ENCODE measurements at places on chromosomes 5 and 9.

DNA sequence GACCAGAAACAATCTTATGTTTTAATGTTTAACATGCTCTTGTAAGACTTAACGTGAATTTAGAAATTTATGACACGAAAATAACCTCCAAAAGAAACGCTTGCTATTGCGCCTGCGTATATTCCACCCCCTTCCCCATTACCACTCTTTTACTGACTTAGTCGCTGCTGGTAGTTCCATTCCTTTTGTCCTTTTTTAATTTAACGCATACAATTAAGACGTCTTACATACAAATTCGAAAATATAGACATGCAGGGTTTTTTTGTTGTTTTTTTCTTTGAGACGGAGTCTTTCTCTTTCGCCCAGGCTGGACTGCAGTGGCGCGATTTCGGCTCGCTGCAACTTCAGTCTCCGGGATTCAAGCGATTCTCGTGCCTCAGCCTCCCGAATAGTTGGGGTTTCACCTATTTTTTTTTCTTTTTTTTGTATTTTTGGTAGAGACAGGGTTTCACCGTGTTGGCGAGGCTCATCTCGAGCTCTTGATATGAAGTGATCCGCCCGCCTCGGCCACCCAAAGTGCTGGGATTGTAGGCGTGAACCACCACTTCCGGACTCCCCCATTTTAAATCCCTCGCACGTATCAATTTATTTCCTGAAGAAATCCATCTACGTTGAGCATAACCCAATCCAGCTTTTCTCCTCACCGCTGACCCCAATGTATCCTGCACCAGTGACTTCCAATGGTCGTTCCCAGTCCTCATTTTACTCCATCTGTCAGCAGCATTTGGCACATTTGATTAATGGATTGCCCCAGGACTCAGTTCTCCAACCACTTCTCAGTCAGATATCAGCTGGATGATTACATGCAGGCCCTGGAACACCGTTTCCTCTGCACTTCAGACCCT is 684 bp upstream of the MED7 start:
- DNase-seq, result peak; percentile 54
- H3K4me3 ChIP-seq, result peak overlapping the region; percentile 98
- peaks cover 32% of the 10 kb centered on the region for H3K4me1 ChIP-seq
- H3K27me3 ChIP-seq, result no peaks in the 10 kb centered on the region
- peaks cover 39% of the 10 kb centered on the region for H3K36me3 ChIP-seq

DNA sequence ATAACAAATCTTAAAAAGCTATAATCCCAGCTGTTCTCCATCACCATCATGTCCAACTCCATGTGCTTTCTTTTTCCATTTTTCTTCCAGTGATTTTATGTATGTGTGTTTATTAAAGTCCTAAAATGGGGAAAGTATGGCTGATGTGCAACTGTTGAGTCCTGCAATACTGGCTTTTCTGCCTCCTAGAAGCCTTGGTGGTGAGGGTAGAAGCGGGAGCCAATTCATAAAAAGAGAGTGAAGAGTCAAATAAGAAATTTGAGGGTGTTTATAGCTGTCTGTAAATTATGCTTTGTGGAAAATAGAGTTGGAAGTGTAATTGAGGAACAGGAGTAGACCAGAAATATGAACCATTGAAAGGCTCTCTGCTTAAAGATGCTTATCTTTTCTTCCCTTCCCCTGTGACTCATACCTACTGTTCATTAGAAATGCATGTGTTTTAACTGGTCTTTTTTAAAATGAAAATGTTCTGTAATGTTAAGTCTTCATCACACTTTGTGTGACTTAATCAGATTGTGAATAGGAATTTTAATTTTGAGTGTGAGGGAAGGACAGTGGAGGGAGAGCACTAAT is 80.1 kb downstream of the ZCCHC7 start:
- no peak for DNase-seq
- H3K36me3 ChIP-seq, result peaks cover 63% of the 10 kb centered on the region

- no peak for DNase-seq
- H3K4me3 ChIP-seq, result peak overlapping the region; percentile 99
- H3K36me3 ChIP-seq, result peaks cover 72% of the 10 kb centered on the region
- no peaks in the 10 kb centered on the region for H3K27me3 ChIP-seq
These were observed 1.5 kb downstream of the TNFAIP8 start for GRCh38 chr5:119357270-119357669.

DNA sequence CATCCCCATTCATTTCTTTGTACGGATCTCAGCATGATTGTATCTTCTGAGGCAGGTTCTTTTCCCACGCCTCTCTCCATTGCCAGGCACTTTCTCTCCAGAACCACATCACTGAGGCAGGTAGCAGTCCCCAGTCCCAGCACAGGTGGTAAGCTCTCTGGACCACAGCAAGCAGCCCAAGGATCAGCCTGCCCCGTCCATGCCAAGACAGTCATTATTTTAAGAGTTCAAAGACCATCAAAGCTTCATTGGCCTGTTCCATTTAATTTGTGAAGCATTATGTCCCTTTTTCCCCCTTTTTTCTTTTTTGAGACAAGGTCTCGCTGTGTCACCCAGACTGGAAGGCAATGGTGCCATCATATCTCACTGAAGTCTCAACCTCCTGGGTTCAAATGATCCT is 171.7 kb downstream of the AUH start:
- H3K27ac ChIP-seq, result no peak overlapping the region
- DNase-seq, result no peak
- peaks cover 14% of the 10 kb centered on the region for H3K36me3 ChIP-seq

GRCh38 chr5:2991884-2992283 is 240.4 kb upstream of the IRX2 start:
- no peaks in the 10 kb centered on the region for H3K27me3 ChIP-seq
- DNase-seq, result no peak
- H3K4me3 ChIP-seq, result no peak overlapping the region
- no peak overlapping the region for H3K27ac ChIP-seq
- no peaks in the 10 kb centered on the region for H3K36me3 ChIP-seq

DNA sequence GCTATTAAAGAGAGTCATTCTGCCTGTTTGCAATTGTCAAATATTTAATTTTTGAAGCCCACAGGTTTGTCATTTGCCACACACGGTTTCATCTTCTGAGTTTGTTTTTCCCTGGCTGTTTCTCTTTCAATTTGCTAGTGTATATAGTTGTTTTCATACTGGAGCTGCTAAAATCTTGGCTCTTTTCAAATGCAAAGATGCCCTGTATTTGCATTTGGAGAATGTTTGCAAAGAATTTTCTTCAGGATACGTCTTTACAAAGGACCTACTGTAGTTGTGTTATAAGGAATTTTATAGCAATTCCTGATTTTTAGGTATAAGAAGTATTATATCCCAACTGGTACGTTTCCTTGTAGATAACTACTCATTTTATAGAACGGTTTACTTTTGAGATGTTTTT is 48.0 kb downstream of the IZUMO3 start:
- DNase-seq, result no peak
- no peaks in the 10 kb centered on the region for H3K27me3 ChIP-seq
- no peak overlapping the region for H3K4me3 ChIP-seq
- H3K27ac ChIP-seq, result no peak overlapping the region
- H3K36me3 ChIP-seq, result no peaks in the 10 kb centered on the region

DNA sequence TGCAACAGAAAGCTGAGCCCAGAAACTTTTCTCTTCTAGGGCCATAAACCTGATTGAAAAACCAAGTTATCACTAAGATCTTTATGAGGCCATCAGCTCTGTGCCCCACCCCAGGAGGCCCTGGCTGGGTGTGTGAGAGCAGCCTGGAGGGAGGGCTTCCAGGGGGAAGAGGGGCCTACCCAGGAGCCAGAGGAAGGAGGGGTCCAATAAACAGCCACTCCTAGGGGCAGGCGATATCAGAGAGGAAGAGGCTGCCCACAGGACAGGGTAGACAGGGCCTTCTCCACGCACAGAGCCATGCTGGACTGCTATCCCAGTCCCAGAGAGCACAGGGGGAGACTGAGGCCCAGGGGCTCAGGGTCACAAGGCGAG is 4.5 kb upstream of the CDX1 start:
- no peak overlapping the region for H3K27ac ChIP-seq
- no peak overlapping the region for H3K4me3 ChIP-seq
- no peak for DNase-seq
- peaks cover 17% of the 10 kb centered on the region for H3K27me3 ChIP-seq
- no peaks in the 10 kb centered on the region for H3K4me1 ChIP-seq

- peaks cover 6% of the 10 kb centered on the region for H3K4me1 ChIP-seq
- peak overlapping the region; percentile 47 for H3K27ac ChIP-seq
- H3K4me3 ChIP-seq, result no peak overlapping the region
- no peak for DNase-seq
- no peaks in the 10 kb centered on the region for H3K27me3 ChIP-seq
These were observed 39.9 kb downstream of the MVB12B start for GRCh38 chr9:126366366-126367011.

DNA sequence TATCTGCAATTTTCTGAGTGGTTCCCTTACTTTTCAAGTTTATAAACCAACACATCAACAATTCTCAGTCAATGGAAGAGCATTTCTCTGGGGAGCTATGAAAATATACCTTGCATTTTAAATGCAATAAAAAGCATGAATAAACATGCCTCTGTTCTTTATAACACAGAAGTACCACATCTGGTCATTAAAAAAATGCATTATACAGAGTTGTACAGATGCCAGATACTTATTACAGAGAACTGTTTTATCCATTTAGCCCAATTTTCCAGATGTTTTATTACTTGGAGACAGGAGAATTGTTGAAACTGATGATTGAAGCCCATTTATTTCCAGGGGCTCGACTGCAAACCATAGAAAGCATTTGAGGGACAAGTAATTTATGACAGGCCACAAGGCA is 19.2 kb upstream of the HEXB start:
- H3K27me3 ChIP-seq, result peaks cover 14% of the 10 kb centered on the region
- no peaks in the 10 kb centered on the region for H3K4me1 ChIP-seq
- no peak for DNase-seq
- H3K36me3 ChIP-seq, result peaks cover 1% of the 10 kb centered on the region

GRCh38 chr9:93525476-93525875 is 50.9 kb upstream of the PHF2 start:
- H3K36me3 ChIP-seq, result peaks cover 13% of the 10 kb centered on the region
- no peaks in the 10 kb centered on the region for H3K27me3 ChIP-seq
- no peak for DNase-seq
- H3K27ac ChIP-seq, result no peak overlapping the region

- no peak overlapping the region for H3K4me3 ChIP-seq
- H3K36me3 ChIP-seq, result no peaks in the 10 kb centered on the region
- H3K27me3 ChIP-seq, result no peaks in the 10 kb centered on the region
These were observed 10.1 kb upstream of the IL6ST start for GRCh38 chr5:56004874-56005273.

DNA sequence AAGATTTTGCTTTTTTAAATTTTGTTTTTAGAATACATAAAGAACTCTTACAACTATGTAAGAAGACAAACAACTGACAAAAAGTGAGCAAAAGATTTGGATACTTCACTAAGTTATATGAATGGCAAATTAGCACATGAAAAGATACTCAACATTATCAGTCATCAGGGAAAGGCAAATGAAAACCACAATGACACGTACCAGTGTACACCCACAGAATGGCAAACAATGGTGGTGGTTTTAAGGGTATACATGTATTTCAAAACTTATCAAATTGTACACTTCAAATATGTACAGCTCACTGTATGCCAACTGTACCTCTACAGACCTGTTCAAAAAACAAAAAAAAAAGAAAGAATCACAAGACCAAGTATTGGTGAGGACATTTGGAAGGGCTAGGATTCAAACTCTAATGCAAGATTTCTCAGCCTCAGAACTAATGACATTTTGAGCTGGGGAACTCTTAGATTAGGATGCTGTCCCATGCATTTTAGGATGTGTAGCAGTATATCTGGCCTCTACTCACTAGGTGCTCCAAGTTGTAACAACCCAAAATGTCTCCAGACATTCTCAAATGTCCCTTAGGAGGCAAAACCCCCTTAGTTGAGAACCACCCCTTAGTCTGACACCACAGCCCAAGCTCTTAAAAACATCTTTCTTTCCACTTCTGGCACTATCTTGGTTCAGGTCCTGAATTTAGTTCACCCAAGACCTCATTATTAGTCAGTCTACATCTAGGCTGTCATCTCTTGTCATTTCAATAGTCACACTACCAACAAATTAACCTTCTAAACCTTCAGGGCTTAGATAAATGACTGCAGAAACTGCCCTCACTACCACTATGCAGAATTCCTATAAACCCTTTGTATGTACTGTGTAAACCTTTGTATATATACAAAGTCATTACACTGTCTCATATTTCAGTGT is 9.7 kb downstream of the SCAI start:
- no peaks in the 10 kb centered on the region for H3K27me3 ChIP-seq
- H3K4me3 ChIP-seq, result no peak overlapping the region
- H3K36me3 ChIP-seq, result peaks cover 11% of the 10 kb centered on the region

DNA sequence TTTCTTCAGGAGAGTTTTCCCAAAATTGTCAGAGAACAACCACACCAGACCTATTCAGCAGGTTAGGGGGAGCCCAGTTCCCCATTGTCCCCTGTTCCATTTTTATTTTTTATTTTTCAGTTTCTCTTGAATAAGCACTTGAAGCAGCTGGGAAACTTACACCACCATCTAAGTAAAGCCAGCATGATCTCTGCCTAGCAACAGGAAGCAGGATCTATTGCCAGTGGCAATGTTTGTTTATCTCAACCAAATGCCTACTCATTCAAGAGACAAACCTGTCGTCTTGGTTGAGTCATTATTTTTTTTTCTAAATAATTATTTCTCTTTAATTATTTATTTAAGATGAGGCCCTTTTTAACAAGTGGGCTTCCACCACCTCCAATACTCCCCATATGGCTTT is 379.3 kb downstream of the PLK2 start:
- no peak overlapping the region for H3K27ac ChIP-seq
- no peaks in the 10 kb centered on the region for H3K36me3 ChIP-seq
- H3K4me3 ChIP-seq, result no peak overlapping the region
- DNase-seq, result no peak
- H3K4me1 ChIP-seq, result no peaks in the 10 kb centered on the region
